Lower lobe of right lung (tissue), 2 donors: ENCODE measurements at places on chromosomes 12 and 14. TPM values are rescaled to one million over a fixed set of nuclear protein-coding genes. Genes with fewer than 3 reads are reported as not detected.

GRCh38 chr12:88401155-88401554, 179.1 kb downstream of the KITLG start:
- DNase-seq = no peak

DNA sequence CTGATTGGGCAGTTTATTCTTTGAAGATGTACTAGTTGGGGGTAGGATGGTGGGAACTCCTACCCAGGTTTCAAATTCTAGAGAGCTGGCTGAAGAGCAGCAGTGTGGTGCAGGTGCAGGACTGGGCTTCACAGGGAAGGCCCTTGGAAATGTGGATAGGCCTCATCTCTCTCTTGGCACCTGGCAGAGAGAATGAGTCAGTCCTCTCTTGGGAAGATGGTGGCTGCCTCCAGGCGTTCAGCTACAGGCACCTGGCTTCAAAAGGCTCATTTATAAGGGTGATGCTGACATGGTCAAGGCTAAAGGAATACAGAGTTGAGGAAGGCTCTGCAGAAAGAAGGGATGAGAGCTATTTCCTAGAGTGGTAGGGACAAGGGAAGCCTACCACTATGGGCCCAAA, 179.7 kb upstream of the VASH1 start:
- no peak for DNase-seq

DNA sequence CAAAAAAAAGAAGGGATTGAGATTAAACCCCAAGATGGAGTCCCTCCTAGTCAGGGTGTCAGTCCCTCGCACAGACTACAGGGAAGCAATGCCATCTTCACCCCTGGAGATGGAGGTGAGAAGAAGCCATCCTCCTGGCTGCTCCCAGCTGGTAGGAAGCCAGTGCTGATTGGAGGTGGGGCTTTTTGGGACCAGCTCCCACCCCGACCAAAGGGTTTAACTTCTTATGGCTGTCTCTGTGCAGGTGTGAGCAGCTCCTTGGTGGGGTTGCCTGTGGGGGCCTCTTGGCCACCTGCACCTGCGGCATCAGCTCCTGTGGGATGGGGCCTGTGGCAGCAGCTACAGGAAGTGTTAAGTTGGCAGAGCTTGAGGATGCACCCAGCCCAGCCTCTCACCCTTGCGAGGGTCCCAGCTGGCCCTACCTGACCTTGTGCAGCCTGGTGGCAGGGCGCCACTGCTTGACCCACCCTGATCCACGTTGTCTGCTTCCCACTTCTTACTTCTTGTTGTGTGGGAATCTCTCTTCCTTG, 3.8 kb upstream of the KRT86 start:
- no peak for DNase-seq

- no peak for DNase-seq
These were observed 152.2 kb upstream of the LMNTD1 start for GRCh38 chr12:25705261-25705660.

GRCh38 chr12:19066475-19067001, 63.0 kb upstream of the PLEKHA5 start:
- DNase-seq = no peak

GRCh38 chr14:66076176-66076575, 410.0 kb upstream of the CCDC196 start:
- no peak for DNase-seq

- DNase-seq = no peak
These were observed 16.4 kb upstream of the TMEM30B start for GRCh38 chr14:61297581-61297980.

- no peak for DNase-seq
These were observed 49.8 kb downstream of the FAR2 start for GRCh38 chr12:29198901-29199300.

The SERPINA1 gene
- total RNA-seq = 994 TPM

The OR6C68 gene
- total RNA-seq = not detected

The NCKAP5L gene
- 24.5 TPM for total RNA-seq

The AREL1 gene
- total RNA-seq = 29.1 TPM

The RPS6KL1 gene
- 2.0 TPM for total RNA-seq
